ENCODE measurements at places on chromosomes 6 and 20.

GRCh38 chr6:783966-784735, 91.2 kb upstream of the EXOC2 start:
- DNase-seq: no peak

- DNase-seq: peak; percentile 6
These were observed 642.1 kb downstream of the EPHA7 start for GRCh38 chr6:92777146-92777740.

DNA sequence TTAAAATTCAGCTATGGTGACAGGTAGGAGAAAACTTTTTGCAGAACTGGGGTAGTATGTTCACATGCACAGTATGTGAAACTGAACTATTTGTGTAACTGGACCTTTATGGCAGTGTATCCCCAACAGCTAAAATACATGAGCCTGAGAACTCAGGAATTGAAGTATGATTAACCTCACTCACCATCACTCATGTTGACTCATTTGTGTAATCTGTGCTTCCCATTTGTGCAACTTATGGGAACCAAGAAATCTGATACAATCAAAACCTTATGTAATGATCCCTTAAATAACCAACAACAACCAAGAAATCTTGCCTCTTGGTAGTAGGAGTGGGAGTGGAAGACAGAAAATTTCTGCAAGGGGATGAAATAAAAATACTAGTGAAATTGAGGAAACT, 674.9 kb downstream of the HDGFL1 start:
- no peak for DNase-seq

DNA sequence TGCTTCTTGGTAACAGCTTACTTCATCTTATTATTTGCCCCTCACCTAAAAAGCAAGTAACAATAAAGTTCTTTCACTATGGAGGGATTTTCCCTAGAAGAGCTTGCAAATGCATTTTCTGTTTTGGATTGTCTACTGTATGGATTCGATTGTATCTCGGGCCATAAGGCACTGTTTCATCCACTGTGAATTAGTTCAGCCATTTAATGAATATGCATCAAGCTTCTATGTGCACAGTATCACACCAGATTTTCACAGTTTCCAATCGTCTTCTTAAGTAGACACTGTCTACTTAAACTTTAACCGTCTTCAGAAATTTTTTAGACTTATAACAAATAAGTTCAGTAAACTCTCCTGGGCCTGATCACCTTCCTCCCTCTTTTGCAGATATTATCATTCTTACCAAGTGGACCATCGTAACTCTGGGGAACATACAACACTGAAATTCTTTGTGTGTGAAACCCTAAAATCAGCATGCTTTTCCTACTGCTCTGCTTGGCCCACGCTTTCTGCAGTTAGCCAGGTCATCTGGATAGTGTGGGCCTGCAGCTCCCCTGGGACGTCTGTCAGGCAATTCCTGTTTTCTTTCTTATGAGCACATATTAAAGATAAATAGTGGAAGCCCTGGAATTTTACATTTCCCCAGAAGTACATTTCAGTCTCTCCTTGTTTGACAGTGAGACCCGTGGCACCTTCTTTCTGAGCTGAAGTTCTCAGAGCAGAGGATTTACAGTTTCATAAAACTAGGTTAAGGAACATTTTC, 136.5 kb upstream of the PDE10A start:
- DNase-seq: no peak

- no peak for DNase-seq
These were observed 335.8 kb downstream of the CDKAL1 start for GRCh38 chr6:20870021-20870420.

- no peak for DNase-seq
These were observed 115.4 kb upstream of the SAMD5 start for GRCh38 chr6:147392917-147393625.

DNA sequence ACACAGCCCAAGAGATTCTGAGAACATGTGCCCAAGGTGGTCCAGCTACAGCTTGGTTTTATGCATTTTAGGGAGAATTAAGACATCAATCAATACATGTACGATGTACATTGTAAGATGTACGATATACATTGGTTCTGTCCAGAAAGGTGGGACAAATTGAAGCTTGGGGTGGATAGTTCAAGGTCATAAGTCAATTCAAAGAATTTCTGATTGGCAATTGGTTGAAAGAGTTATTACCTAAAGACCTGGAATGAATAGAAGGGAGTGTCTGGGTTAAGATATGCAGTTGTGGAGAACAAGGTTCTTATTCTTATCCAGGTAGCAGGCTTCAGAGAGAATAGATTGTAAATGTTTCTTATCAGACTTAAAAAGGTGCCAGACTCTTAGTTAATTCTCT, 31.8 kb upstream of the LCA5 start:
- no peak for DNase-seq
